Naive thymus-derived CD8-positive, alpha-beta T cell (primary cell): ENCODE measurements at places on chromosomes 3 and 15.

DNA sequence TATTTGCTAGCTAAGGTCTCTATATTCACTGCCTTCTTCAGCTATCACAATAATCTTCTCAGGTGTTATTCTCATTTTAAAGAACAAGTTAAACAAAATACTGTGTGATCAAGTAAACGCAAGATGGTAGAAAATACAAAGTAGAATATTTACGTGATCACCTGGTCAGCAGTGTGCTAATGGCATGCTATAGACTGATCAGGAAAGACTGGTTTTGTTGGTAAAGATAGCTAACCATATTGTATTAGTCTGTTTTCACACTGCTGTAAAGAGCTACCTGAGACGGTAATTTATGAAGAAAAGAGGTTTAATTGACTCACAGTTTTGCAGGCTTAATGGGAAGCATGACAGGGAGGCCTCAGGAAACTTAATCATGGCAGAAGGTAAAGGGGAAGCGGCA, 50.4 kb downstream of the ZBTB38 start:
- no peak for DNase-seq

GRCh38 chr3:45937206-45938042, 5.8 kb upstream of the CXCR6 start:
- no peak for DNase-seq

GRCh38 chr15:78102741-78103140, 10.4 kb downstream of the SH2D7 start:
- no peak for DNase-seq

DNA sequence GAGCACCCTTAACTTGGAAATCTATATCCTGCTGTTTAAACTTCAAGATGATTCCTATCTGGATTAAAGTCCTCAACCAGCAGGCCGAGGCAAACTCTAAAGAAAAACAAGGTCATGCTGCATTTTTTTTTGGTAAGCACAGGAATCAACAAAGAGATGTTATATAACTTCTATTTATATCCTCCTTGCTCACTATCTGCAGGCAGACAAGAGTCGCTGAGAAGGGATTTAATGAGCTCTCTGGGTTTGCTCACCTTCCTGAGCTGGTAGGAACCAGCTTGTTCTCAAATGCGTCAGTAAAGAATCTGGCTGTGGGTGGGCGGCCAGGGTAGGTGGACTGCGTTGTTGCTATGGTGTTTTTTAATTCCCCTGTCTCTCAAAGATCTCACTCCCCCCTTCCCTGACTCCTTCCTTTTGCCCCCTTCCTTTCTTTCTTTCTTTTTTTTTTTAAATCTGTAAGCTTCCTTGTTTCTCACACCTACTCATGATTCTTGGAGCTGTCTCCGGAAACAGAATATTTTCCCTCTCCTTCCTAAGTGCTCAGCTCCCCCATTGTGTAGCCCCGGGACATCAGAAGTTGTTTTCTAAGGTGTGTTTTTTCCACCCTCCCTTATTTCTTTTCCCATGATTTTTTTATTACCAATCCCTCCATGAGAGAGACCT, 228.8 kb upstream of the BHLHE40 start:
- no peak for DNase-seq

- DNase-seq: no peak
Measured at GRCh38 chr3:183775781-183776180, 49.6 kb downstream of the MAP6D1 start.

DNA sequence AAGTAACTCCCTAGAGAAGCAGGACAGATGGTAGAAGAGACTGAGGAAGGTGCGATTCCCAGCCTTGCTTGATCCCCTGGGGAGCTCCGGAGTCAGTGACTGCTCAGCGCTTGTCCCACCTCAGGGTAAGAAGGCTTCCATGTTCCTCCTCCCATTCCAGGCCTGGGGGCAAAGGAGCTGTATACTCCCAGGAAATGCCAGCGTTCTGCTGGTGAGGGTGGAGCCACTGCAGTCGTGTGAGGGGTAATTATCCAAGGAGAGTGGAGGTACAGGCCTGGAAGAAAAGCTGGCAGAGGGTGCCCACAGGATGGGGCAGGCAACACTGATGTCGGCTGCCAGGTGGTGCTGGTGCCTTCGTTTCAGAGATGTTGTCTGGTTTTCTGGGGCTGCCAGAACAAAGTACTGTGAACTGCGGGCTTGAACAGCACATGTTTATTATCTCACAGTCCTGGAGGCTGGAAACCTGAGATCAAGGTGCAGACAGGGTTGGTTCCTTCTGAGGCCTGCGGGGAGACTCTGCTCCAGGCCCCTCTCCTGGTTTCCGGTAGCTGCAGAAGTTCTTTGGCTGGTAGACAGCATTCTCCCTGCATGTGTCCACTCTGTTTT, 12.1 kb upstream of the APBA2 start:
- DNase-seq: peak; percentile 61

- no peak for DNase-seq
Measured at GRCh38 chr3:132995971-132996370, 42.2 kb upstream of the TMEM108 start.

- DNase-seq: no peak
Measured at GRCh38 chr15:44882499-44882968, 74.0 kb upstream of the TERB2 start.
